ENCODE measurements at places on chromosomes 16 and 17. TPM values are rescaled to one million over a fixed set of nuclear protein-coding genes. Genes with fewer than 3 reads are reported as not detected.

The CSHL1 gene
- not detected for total RNA-seq

The KRT13 gene
- total RNA-seq = not detected

- peaks cover 8% of the 10 kb centered on the region for H3K27me3 ChIP-seq
- no peak overlapping the region for H3K4me3 ChIP-seq
- no peaks in the 10 kb centered on the region for H3K36me3 ChIP-seq
- no peaks in the 10 kb centered on the region for H3K4me1 ChIP-seq
- no peak overlapping the region for H3K27ac ChIP-seq
- no peak for DNase-seq
Measured at GRCh38 chr17:33028778-33029177, 37.1 kb downstream of the SPACA3 start.

GRCh38 chr17:69909389-69909788 is 165.6 kb upstream of the KCNJ16 start:
- H3K4me1 ChIP-seq = peaks cover 8% of the 10 kb centered on the region
- no peaks in the 10 kb centered on the region for H3K36me3 ChIP-seq
- H3K27me3 ChIP-seq = no peaks in the 10 kb centered on the region
- H3K4me3 ChIP-seq = no peak overlapping the region
- H3K27ac ChIP-seq = no peak overlapping the region

DNA sequence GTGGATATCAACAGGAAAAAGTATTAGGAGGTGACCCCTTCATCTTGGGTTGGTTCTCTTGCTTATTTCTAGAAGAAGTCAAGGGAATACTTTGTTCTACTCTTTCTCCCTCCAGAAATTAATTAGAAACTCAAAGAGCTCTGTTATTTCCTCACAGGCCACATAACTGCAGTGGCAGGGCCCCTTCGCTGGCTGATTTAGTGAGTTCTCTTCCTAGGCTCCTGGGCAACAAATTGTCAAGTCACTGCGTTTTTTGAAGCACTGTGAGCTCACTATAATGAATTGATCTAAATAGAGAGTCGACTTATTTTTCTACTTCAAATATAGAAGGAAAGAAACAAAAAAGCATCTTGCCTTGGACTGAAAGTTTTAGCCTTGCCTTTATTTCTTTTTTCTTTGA is 4.8 kb downstream of the SHISA6 start:
- no peak overlapping the region for H3K27ac ChIP-seq
- H3K27me3 ChIP-seq = no peaks in the 10 kb centered on the region
- no peaks in the 10 kb centered on the region for H3K4me1 ChIP-seq
- H3K36me3 ChIP-seq = no peaks in the 10 kb centered on the region
- H3K4me3 ChIP-seq = no peak overlapping the region

- H3K36me3 ChIP-seq = no peaks in the 10 kb centered on the region
- no peaks in the 10 kb centered on the region for H3K4me1 ChIP-seq
- no peak overlapping the region for H3K27ac ChIP-seq
- no peak for DNase-seq
- no peak overlapping the region for H3K4me3 ChIP-seq
Measured at GRCh38 chr16:17291289-17291688, 179.5 kb downstream of the XYLT1 start.

GRCh38 chr16:62794724-62795123 is 758.5 kb upstream of the CDH8 start:
- no peak overlapping the region for H3K27ac ChIP-seq
- no peaks in the 10 kb centered on the region for H3K27me3 ChIP-seq

Measured in K562 (cell line).